Stimulated activated CD8-positive, alpha-beta memory T cell treated with anti-CD3 and anti-CD28 coated beads, Interleukin-15, amount 100 ng/mL, for 48 hours (primary cell): ENCODE measurements at places on chromosomes 11 and 22.
A peak's percentile ranks its signal among the peaks of the same experiment; 100 is the strongest.

- DNase-seq: no peak
Measured at GRCh38 chr11:5285703-5286340, 15.9 kb downstream of the OR51B4 start.

- DNase-seq: no peak
Measured at GRCh38 chr11:72336163-72336562, 92.2 kb upstream of the PHOX2A start.

DNA sequence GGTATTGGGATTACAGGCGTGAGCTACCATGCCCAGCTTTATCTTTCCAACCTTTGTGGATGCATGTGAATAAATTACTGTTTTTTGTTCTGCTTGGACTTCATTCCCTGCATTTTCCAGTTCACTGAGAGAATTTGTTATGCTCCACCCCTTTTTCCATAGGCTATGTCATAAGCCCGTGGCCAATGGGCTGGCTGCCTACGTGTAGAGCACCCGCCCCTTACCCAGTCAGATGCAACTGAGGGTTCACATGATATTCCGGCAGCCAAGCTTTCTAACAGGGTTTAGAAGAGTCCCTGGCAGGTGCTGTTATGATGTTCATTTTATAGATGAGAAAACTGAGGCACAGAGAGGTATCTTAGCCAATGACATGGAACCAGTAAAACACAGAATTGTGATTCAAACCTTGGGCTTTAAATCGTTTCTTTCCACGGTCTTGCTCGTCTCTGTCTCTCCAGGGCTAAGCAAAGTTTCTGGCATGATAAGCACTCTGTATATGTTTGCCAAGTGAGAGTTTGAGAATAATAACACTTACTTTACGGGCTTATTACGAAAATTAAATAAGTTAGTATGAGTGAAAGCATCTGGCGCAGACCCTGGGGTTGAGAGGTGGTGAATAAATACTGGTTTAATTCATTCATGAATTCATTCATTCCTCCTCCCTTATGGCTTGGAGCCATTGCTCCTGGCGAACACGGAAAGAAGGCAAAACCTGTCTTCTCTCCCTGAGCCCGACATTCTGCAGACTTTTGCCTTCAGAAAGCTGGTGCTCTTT, 42.4 kb upstream of the RASD2 start:
- DNase-seq: no peak

GRCh38 chr11:45041596-45041995, 90.9 kb upstream of the TP53I11 start:
- DNase-seq: no peak

- no peak for DNase-seq
Measured at GRCh38 chr11:117442869-117443239, 115.2 kb downstream of the CEP164 start.

DNA sequence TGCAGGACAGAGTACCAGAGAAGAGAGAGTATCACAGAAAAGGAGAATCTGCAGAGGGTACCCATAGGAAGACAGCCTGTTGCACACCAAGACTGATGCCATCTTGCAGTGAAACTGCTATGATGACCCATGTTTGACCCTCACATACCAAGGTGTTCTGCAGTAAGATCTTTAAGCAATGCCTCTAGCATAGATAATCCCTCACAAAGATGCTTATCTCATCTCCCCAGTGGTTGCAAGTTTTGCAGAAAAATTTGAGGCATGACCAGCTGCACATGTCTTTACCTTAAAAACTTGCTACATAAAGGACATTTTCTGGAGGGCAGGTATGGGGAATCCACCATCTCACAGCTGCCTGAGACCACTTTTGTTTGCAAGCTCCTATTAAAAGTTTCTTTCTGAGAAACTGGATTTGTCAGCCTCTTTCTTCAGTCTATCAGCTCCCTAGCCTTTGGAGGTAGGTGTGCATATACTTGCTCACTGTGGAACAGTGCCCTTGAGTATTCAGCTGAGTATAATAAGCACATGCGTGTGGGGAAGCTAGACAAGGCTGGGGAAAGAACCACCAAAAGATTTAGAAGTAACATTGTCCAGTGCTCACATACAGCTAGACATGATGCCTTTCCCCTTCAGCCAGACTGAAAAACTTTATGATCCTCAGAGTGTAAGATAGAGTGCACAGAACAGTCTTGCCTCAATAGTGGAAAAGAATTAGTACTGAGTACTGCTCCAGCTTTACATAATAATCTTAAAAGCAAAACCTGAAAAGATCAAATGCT, 100.3 kb upstream of the TEAD1 start:
- DNase-seq: no peak

GRCh38 chr22:35995348-35995747, 33.3 kb downstream of the RBFOX2 start:
- DNase-seq: no peak

GRCh38 chr11:11969380-11970215, 38.8 kb downstream of the DKK3 start:
- no peak for DNase-seq

GRCh38 chr11:19853016-19853415, 140.4 kb downstream of the NAV2 start:
- no peak for DNase-seq

DNA sequence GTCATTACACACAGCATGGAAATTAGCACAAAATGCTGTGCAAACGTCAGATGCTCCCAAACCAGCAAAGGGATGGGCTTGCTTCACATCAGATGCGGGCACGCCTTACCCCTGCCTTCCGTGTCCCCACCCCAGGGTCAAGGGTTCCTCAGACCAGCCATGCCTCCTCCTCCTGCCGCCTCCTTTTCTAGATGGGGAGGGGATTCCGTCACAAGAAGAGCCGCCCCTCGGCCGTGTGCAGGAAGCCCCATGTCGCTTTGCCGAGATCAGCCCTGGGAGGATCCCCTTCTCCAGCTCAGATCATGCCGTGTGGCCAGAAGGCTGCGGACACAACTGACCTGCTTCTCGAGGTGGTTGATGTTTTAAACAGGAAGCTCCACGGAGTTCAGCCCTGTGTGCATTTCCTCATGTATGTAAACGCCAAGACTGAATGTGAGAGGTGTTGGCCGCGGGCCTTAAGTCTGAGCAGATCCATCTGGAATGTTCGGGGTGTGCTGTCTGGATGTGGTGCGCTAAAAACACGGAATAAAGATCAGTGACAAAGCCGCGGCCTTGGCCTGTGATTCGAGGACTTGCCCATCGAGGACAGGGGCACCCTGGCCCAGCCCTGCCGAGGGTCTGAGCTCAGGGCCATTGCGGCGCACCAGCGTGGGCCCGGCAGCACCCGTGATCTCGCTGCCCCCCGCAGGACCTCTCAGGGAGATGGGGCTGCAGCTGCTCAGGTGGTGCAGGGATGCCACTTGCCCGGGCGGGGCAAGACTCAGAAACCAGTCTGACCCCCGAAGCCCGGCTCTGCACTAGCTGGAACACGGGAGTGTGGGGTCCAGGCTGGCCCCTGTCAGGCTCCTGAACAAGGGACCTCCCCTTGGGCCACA, 412.9 kb downstream of the TBC1D22A start:
- DNase-seq: no peak

DNA sequence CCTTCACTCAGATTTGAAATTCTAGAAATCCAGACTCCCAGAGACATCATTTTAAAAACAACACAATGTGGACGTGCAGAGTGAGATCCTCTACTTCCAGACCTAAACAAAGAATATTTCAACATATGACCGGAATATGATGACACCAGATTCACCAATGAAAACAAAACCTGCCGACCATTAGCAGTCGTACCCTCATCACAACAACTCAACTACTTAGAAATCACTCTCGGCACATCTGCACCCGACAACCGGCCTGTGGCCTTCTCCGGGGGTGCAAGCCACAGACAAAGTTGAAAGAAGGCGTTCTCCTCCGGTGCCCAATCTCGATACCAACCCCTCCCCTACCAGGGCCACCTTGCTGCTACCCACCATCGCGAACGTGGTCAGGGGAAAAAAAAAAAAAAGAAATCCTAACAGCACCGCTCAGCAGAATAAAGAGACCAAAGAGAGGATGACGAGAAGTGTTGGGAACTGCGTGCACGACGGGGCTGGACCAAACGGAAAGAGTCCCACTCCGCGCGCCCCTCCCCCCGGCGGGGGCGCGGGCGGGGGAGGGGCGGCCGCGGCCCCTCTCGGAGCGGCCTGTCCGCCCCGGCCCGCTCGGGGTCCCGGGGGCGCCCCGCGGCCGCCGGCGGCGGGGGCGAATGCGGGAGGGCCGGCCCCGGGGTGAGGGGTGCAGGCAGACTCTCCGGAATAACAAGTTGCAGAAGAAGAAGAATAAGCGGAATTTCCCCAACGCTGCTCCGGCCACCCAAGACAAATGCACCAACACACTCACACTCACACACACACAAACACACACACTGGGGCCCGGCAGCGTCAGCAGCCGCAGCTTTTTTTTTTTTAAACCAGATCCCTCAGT, 1.7 kb downstream of the PHF21A start:
- DNase-seq: peak; percentile 30

- peak; percentile 19 for DNase-seq
Measured at GRCh38 chr11:125345421-125346178, 150.5 kb downstream of the FEZ1 start.

DNA sequence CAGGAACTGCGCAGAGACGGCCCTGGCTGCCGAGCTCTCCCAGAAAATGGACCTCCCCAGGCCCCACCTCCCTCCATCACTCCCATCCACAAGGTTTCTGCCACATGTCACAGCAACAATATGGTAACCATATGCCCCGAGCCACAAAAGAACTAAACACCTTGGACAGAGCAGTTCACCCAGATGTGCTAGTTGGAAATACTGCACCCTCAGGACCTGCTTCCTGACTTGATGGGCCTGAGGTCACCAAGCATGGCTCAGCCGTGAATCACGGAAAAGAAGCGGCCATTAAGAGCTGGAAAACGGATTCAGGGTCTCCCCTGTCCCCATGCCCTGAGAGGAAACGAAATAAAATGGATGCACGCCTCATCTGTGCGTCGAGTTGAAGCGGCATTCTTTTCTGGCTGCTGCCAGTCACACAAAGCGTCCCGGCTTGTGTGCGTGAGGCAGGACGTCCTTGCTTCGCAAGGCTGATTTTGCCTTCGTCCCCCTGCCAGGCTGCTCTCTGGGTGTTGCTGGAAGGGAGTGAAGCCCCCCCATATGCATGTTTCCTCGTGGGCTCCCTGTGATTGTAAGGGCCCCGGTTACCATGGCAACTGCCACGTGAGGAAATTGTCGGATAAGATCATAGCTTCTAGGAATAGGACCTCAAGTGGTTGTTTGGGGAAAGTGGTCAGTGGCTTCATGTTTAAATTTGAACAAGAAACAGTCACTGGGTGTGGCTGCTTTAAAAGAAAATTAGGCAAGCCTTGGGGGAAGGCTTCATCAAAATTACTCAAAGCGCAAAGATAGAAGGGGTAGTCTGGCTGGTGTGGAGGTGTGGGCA, 51.7 kb downstream of the FLI1 start:
- DNase-seq: no peak

DNA sequence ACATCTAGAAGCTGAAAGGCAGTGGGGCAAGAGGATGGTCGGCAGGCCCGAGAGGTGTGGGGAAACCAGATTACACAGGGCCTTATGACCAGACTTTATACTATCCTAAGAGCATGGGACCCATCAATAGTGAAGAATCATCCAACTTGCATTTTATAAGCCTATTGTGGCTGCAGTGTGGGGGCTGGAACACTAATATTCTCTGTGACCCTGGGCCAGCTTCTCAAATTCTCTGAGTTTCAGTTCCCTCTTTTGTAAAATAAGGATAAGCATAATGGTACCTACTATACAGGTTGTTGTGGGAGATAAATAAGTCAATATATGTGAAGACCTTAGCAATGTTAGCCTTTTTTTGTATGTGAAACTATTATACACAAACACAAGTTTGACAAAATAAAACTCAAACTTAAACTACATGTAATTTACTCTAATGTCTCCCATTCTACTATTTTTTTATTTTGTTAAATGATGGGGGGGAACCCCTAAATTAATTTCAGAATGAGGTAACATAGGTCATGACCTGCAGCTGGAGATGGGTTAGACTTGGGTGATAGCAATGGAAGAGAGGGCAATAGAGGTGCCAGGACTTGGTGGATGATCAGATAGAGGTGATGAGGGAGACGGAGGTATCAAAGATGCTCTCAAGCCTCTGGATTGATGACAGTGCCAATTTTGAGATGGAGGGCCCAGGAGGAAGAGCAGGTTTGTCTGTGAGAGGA, 30.1 kb downstream of the SMCO4 start:
- no peak for DNase-seq
